ENCODE measurements at places on chromosomes 12 and 14.

GRCh38 chr12:92784797-92785562 is 82.2 kb downstream of the PLEKHG7 start:
- DNase-seq, result peak; percentile 58

DNA sequence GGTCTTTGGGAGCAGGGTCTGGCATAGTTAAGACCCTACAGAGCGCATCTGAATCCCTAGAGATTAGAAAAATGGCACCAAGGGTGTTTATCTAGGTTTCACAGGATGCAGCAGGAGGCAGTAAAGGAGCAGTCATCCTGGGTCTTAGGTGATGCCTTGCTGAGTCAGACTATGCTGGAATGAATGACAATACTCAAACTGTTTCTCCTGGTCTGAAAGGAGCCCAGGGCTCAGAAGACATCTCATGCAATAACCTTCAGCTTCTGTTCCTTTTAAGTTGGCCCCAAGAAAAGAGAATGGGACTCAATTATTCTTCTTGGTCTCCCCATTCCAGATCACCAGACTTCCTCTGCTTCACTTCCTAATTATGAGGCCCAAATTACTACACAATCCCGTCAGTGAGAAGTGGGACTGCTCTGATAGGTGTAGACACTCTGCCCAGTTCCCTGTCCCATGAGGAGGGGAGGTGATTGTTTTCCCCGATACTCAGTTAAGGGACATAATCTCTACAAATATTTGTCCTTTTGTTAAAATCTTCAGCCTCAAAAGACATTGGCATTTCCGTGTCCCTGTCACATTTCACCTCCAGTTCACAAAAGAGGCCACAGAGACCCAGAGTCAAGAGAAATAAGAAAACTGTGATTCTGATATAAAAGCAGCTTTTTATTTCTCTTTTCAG is 14.8 kb upstream of the APOF start:
- peak; percentile 50 for DNase-seq

DNA sequence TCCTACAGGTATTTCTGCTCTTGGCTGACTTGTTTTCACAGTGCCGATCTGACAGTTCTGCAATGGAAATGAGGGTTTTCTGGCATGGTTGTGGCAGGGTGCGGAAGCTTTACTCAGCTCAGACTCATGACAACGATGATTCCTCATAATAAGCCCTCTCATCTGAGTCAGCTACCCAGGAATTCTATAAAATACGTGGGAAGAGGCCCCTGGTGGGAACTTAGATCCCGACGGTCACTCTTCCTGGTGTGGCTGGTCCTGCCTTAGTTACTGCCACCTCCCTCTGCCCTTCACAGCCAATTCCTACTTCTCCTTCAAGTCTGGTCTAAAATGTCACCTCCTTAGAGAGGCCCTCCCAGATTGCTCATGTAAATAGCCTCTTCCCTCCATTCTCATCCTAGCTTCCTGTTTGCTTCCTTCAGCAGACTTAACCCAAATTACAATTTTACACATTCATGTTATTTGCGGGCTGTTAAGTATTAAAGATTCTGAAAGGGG is 104.2 kb upstream of the MAP1LC3B2 start:
- DNase-seq, result peak; percentile 94

DNA sequence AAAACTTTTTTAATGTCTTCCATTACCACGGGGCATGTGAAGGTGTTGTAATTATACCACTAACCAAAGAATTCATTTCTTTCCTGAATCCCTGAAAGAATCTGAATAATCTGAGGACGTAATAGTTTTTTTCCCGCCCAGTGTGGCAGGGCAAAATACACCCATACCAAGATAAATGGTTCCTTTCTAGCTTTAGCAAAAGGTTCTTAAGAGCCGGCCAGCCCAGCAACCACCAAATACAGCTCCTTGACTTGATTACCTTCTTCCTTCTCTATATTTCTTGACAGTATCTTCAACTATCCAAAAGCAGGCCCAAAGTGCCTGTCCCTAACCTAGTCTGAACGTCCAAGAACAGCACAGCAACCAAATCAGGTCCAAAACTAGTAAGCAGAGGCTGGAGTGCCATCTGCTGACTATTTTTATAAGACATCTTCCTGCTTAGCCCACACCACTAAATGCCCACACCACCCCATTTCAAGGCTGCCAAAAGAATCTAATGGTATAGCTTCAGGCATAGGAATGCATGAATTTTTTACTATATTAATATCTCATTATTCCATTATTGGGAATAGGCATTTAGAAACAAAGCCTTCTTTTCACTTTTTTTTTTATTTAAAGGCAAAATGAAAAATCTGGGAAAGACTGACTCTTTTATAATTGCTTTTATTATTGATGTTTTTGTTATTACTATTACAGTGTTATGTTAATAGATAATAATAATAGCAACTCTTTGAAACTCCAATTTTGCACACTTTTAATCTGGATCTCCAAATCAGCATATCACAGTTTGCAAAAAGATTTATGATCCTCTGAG is 524.4 kb downstream of the MED13L start:
- peak; percentile 64 for DNase-seq

DNA sequence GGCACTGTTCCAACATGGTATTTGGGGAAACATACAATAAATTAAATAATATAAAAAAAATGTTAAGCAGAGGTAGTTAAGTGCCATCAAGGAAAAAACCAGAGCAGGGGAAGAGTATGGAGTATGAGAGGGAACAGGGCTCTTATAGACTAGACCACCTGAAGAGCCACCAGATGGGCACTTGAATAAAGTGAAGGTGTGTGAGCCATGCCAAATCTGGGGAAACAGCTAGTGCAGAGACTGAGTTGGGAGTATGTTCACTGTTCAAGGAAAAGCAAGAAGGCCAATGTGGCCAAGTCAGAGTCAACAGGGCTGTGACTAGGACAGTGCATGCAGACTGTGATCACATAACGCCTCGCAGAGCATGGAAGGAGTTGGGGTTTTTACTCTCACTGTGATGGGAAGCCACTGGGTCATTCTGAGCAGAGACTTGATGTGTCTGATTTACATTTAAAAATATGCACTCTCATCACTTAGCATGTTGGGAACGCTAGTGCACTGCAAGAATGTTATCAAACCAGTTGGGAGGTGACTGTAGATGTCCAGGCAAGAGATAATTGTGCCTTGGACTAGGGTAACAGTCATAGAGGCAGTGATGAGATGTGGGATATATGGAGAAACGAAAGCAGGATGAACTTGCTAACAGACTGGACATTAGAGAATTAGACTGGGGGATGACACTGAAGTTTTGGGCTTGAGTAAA is 25.6 kb downstream of the NDUFA12 start:
- DNase-seq, result no peak

DNA sequence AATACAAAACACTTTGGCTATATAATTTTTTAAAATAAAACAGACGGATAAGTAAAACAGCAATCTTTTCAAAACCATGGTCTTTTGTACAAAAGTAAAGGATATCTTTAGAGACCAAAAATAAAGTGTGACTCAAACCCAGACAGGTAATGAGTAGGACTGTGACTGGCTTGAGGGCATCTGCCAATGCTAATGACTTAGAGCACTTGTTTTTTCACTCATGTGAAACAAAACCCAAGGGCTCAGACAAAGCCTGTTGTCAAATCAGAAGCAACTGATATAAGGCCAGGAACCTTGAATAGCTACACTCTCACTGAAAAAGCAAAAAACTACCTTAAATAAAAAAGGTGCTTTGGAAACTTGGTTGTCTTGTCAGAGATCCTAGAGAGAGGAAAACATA is 357.4 kb downstream of the TMEM117 start:
- DNase-seq, result no peak

DNA sequence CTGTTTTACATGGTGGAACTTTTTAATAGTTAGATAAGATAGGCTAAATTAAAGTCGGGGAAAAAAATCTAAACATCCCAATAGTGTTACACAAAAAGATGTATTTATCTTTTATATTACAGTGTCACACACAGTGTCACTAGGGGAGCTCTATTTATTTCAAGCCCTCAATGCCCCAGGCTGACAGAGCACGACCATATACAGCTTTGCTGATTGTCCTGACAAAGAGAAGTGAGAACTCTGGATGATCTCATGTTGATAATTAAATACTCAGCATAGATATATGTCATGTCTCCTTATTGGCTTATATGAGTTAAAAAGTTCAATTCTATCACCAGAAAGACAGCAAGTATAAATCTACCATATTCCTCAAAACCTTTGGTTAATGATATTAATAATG is 594.3 kb downstream of the LRFN5 start:
- no peak for DNase-seq

- DNase-seq, result no peak
These were observed 71.8 kb downstream of the HSD17B6 start for GRCh38 chr12:56834886-56835285.

DNA sequence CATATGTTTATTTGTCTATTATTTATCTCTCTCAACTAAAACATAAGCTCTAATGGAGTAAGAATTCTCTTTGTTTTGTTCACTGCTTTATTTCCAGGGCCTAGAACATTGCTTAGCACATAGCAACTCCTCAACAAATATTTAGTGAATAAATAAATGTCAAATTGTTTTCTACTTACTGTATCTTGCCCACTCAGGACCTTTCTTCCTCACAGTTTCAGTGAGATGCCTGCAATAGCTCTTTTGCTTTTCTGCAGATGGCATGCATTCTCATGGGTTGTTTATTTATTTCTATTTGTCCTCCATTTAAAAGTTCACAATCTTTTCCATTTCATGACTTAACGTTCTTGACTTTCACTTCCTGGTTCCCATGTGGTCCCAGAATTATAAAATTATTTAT is 94.9 kb upstream of the TTC7B start:
- no peak for DNase-seq

DNA sequence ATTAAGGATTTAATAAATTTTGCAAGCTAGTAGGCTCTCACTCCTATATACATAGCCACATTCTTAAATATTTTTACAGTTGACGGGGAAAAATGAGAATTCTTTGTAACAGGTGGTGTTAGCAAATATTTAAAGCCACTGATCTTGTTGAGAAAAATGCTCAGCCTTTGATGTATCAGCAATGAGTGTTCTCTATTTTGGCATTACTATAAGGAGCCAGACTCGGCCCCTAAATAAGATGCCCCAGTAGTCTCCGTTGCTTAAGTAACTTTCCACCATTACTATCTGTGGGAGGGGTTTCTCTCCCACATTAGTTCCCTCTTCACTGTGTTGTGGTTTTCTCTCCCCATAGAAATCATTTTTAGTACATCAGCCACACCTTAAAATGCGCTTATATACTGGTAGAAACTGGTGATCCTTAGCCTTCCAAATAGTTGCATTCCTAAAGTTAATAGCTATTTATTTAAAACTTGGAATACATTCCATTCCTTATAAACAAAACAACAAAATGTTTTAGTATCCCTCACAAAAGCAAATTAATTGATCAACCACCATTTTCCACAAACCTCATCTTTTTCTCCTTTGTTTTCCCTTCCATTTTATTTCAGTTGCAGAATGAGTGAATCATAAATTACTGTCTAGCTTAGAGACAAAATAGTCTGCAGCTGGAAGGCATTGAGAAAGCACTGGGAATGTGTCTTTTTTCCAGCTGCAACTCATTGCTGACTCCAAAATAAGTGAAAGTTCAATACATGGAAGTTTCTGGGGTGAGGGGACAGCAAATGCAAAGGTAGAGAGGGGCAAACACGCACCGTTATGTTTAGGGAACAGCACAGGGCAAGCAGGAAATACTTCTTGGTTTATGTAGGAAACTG is 84.7 kb upstream of the FERMT2 start:
- no peak for DNase-seq

GRCh38 chr12:1926251-1926657 is 7.8 kb upstream of the CACNA2D4 start:
- no peak for DNase-seq

- peak; percentile 80 for DNase-seq
These were observed 1.7 kb downstream of the AJUBA start for GRCh38 chr14:22980672-22981089.

GRCh38 chr12:19932413-19932812 is 435.9 kb upstream of the PDE3A start:
- DNase-seq, result no peak

DNA sequence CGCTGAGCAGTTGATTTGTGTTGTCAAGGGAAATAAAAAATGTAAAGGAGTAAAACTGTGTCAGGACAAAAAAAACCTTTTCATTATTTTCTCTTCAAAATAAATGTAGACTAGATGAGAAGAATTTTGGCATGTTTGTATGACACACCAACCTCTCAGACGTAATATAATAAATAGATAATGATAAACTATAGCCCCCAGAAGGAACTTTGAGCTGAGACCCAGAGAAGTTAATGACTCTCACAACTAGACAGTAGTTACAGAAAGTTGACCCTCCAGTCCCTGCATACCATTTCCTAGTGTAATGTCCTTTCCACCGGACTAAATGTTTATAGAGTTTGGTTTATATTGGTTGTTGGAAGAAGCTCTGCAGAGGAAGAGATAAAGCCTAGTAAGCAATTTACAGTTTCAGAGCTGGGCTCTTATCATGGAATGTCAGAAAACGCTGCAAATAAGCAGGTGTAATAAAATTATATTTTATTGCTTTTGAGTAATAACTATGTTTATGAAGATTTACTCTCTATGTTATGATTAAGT is 97.3 kb downstream of the TRHDE start:
- DNase-seq, result no peak

- peak; percentile 22 for DNase-seq
These were observed 667.2 kb downstream of the DIO2 start for GRCh38 chr14:79543967-79544697.
